ENCODE measurements at places on chromosomes 2 and 18.

DNA sequence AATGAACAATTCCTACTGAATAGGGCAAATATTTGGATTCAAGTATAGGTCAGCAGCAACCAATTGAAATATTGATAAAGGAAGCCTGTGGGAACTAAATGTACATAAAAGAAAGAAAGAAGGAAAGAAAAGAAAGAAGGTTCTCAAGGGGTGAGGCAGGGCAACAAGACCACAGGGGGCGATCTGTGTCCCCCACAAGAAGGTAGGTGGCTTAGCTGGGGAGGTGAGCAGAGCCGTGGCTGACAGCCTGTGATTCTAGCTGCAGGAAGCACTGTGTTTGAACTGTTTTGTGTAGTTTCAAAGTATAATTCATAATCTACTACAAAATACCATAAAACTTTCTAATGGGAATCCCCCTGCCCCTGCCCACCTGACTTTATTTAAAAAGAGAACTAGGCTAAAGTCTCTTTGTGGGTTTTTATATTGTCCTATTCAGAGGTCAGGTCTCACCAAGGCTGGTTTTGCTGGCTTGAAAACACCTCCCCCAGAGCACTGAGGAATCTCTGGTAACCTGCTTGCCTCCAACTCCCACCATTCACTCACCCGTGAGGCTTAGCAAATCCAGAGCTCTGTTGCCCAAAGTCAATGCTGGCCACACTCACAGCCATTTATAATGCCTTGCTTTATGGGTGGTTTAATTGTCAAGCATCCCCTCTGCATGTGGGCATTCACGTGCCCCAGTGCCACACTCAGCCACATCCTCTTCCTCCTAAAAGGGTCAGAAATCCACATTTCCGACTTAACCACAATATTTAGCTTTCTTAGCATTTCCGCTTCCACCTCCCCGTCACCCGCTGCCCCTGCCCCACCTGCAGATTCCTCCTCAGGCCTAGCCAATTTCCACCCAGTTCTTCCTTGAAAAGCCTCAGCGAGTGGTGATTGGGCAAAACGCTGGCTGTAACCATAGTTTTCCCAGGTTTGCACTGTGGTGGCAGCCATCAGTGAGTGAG, 36.4 kb upstream of the LMAN1 start:
- DNase-seq, result no peak

- no peak for DNase-seq
Measured at GRCh38 chr18:75551071-75551470, 123.6 kb upstream of the SMIM21 start.

DNA sequence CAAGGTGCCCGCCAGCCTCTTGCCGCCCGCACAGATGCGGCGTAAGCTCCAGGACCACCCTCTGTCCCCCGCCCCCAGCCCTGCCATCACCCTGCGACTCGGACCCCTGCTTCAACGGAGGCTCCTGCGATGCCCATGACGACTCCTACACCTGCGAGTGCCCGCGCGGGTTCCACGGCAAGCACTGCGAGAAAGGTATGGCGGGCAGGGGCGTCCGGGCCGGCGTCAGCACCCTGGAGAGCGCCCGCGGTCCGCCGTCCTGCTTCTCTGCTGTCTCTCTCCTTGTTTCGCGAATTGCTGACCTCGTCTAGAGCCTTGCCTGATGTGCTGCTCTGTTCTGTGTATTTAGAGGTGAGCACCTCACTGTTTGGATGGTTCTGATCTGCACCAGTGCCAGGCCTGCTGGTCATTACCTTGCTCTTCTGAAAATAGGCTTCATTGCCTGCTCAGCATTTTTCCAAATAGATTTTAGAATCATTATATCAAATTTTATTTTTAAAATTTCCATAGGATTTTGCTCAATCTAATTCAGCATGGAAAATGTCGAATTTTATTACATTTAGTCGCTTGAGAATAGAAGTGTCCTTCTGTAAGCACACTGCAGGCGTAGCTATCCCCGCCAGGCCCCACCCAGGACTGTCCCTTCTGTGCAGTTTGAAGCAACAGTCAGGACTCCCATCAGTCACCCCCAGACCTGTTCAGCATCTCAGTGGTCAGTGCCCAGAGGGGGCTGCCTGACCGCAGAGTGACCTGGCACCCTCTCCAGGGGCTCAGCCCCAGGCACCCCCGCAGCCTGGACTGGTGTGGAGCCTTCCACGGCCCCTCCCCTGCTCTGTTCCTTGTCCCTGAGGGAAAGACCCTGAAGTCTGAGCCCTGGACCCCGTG, 51.6 kb downstream of the SNED1 start:
- no peak for DNase-seq

DNA sequence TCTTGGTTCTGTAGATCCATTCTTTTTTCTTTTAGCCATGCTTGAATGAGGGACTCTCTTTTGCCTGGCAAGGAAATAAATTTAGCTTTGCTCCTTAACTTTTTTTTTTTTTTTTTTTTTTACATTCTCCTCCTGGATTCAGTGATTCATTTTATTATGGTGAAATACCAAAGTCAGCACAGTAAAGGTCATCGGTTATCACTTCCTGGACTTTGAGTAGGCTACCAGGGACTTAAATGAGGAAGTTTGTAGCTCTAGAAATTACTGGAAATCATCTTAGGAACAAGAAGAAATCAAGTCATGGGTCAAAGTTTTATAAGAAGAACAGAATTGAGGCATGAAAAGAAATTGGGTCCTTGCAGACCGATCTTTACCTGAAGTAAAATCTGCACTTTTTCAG, 75.0 kb downstream of the SOCS6 start:
- DNase-seq, result no peak

GRCh38 chr18:13470516-13471197, 252.1 kb downstream of the LDLRAD4 start:
- no peak for DNase-seq

DNA sequence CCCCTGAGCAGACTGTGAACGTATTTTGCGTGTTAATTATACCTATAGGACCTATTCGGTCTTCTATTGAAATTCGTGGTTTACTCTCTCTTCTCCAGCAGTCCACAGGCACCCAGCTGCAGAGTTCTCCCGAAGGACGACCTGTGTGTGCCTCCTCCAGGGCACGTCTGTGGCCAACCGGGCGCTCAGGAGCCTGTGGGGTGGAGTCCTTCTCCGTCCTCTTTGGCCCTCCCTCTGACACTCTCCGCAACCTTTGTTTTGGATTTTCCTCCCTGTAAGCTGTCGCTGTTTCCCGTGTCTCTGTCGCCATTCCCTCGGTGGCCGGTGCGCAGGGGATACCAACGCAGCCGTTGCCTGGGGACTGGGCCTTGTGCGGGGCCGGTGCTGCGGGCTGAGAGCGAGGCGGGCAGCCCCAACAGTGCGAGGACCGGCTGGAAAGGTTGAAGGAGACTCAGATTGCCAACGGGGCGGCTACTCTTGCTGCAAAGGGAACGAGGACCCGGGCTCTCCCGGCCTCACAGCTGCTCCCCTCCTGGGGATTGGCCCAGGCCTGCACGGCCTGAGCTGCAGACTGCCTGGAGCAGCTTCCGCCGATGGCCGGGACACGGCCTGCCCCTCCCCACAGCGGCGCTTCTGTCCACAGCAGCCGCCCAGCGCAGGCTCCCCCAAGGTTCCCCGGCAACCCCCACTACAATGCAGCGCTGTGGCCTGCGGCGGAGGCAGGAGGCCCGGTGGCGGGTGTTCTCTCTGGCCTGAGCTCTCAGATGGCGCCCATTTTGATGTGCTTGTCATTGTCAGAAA, 221.0 kb downstream of the MTX2 start:
- DNase-seq, result no peak

- DNase-seq, result no peak
Measured at GRCh38 chr2:150476286-150476685, 11.2 kb downstream of the RND3 start.

DNA sequence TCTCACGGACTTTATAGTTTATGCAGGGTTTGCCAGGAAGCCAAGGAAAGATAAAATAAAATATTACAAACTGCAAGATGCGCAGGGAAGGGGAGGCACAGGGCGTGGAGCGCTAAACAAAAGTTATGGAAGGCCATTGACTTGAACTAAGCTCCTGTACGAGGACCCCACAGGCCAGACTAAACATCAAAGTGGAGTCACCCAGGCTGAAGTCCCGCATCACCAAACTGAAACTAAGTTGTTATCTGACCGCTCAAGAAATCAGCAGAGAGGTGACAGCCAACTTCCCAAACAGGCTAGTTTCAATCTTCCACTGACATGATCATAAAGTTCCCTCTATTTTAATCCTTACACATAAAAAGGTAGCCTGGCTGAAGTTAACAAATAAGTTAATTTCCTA, 90.5 kb upstream of the YWHAQ start:
- DNase-seq, result no peak

All from GM13977 (cell line).